Liver (tissue), 10 donors: ENCODE measurements at places on chromosomes 12 and 14. TPM values are rescaled to one million over a fixed set of nuclear protein-coding genes. Genes with fewer than 3 reads are reported as not detected.

Gene CEP128
- total RNA-seq, result 3.8 TPM

Gene DTX3
- total RNA-seq, result 1.1 TPM

Gene NEDD8
- total RNA-seq, result 32.3 TPM

Gene VEZT
- total RNA-seq, result 25.3 TPM

Gene FAIM2
- not detected for total RNA-seq

Gene LPCAT3
- total RNA-seq, result 57.7 TPM

Gene WNT1
- not detected for total RNA-seq

- no peaks in the 10 kb centered on the region for H3K27me3 ChIP-seq
- H3K27ac ChIP-seq, result no peak overlapping the region
- no peak overlapping the region for H3K4me3 ChIP-seq
- H3K36me3 ChIP-seq, result peaks cover 54% of the 10 kb centered on the region
- DNase-seq, result no peak
These were observed 5.6 kb upstream of the PNMA1 start for GRCh38 chr14:73719791-73720190.

- H3K4me3 ChIP-seq, result no peak overlapping the region
- no peak overlapping the region for H3K27ac ChIP-seq
- no peaks in the 10 kb centered on the region for H3K27me3 ChIP-seq
- peaks cover 4% of the 10 kb centered on the region for H3K4me1 ChIP-seq
- DNase-seq, result no peak
These were observed 46.2 kb downstream of the GALNT9 start for GRCh38 chr12:132282950-132283771.

- H3K4me3 ChIP-seq, result no peak overlapping the region
- H3K36me3 ChIP-seq, result peaks cover 8% of the 10 kb centered on the region
- peak overlapping the region; percentile 85 for H3K27ac ChIP-seq
- no peak for DNase-seq
- no peaks in the 10 kb centered on the region for H3K27me3 ChIP-seq
These were observed 47.3 kb downstream of the SCARB1 start for GRCh38 chr12:124816295-124816854.

GRCh38 chr12:4829793-4830162 lies 79.9 kb upstream of the KCNA1 start:
- H3K27ac ChIP-seq, result no peak overlapping the region
- no peaks in the 10 kb centered on the region for H3K4me1 ChIP-seq
- H3K4me3 ChIP-seq, result no peak overlapping the region

GRCh38 chr12:90027889-90028634 lies 319.4 kb upstream of the ATP2B1 start:
- no peaks in the 10 kb centered on the region for H3K4me1 ChIP-seq
- H3K27me3 ChIP-seq, result no peaks in the 10 kb centered on the region
- H3K27ac ChIP-seq, result no peak overlapping the region
- H3K36me3 ChIP-seq, result no peaks in the 10 kb centered on the region

- H3K4me3 ChIP-seq, result no peak overlapping the region
- H3K4me1 ChIP-seq, result no peaks in the 10 kb centered on the region
- no peaks in the 10 kb centered on the region for H3K27me3 ChIP-seq
- DNase-seq, result peak; percentile 58
- no peak overlapping the region for H3K27ac ChIP-seq
These were observed 120.3 kb downstream of the VRK1 start for GRCh38 chr14:96917442-96917963.

DNA sequence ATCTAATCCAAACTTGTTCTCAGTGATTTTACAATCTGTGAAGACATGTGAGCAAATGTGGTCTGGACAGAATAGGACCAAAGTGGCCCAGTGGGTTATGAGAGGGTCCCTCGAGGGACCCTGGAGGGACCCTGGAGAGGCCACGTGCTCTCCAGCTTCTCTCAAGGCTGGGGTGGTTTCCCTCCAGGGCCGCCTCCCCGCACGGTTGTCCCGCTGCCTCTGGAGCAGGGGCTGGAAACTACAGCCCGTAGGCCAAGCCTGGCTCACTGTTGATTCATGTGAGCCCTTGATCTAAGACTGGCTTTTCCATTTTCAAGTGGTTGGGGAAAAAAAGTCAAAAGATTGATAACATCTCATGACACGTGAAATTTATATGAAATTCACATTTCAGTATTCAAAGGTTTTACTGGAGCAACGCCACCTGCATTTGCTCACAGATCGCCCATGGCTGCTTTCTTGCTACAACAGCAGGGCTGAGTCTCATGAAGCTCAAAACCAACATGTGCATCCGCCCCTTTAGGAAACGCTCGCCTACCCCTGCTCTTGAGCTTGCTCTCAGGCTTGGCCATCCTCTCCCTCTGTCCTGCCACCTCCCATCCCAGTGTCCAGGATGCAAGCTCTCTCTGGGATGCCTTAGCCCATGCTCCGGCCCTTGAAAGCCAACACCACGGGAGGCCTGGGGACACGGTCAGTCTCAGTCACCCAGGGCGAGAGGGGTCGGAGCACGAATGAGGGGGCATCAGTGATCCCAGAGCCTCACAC lies 12.1 kb upstream of the LRTM2 start:
- no peaks in the 10 kb centered on the region for H3K27me3 ChIP-seq
- DNase-seq, result no peak

GRCh38 chr12:116736962-116737773 lies 701 bp downstream of the SPRING1 start:
- no peak for DNase-seq
- H3K4me3 ChIP-seq, result peak overlapping the region; percentile 79
- peaks cover 33% of the 10 kb centered on the region for H3K4me1 ChIP-seq
- peak overlapping the region; percentile 60 for H3K27ac ChIP-seq
- no peaks in the 10 kb centered on the region for H3K27me3 ChIP-seq

DNA sequence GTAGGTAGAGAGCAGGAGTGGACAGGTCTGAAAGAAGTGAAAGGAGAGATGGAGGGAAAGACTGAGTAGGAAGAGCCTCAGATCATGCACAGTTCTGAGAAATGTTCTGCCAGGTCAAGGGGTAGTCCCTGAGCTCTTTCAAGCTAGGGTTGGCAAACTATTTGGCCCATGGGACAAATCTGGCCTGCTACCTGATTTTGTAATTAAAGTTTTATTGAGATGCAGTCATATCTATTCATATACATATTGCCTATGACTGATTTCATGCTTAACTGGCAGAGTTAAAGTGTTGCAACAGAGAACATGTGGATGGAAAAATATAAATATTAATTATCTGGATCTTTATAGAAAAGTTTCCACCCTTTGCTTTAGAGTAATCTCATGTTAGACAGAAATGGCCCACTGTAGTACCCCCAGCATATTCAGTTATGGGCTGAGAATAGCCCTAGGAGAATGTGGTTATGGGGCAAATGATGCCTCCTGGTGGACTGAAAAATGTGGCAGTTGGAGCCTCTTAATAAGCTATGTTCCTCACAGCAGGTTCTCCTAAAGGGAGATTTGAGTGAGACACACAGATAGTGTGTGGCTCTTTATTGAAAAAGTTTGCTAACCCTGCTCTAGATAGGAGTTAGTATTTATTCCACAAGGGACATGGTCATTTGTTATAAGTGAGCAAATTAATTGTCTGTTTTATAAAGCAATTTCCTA lies 476.9 kb downstream of the LRIG3 start:
- H3K36me3 ChIP-seq, result no peaks in the 10 kb centered on the region
- H3K27me3 ChIP-seq, result no peaks in the 10 kb centered on the region
- H3K4me3 ChIP-seq, result no peak overlapping the region
- no peak for DNase-seq

- no peak for DNase-seq
- no peaks in the 10 kb centered on the region for H3K4me1 ChIP-seq
- no peak overlapping the region for H3K4me3 ChIP-seq
- H3K27me3 ChIP-seq, result no peaks in the 10 kb centered on the region
- no peaks in the 10 kb centered on the region for H3K36me3 ChIP-seq
These were observed 967.9 kb upstream of the SEL1L start for GRCh38 chr14:82501554-82501953.

- H3K36me3 ChIP-seq, result no peaks in the 10 kb centered on the region
- no peaks in the 10 kb centered on the region for H3K4me1 ChIP-seq
- H3K4me3 ChIP-seq, result no peak overlapping the region
- DNase-seq, result no peak
- H3K27ac ChIP-seq, result no peak overlapping the region
These were observed 13.1 kb downstream of the MYBPC1 start for GRCh38 chr12:101607894-101608293.

- H3K27ac ChIP-seq, result no peak overlapping the region
- peaks cover 1% of the 10 kb centered on the region for H3K4me1 ChIP-seq
- H3K4me3 ChIP-seq, result no peak overlapping the region
These were observed 415.4 kb downstream of the DPF3 start for GRCh38 chr14:72478471-72478893.

- no peak for DNase-seq
- no peak overlapping the region for H3K27ac ChIP-seq
- no peaks in the 10 kb centered on the region for H3K27me3 ChIP-seq
These were observed 11.0 kb upstream of the TBPL2 start for GRCh38 chr14:55451398-55451797.

- no peaks in the 10 kb centered on the region for H3K36me3 ChIP-seq
- DNase-seq, result peak; percentile 81
- H3K27ac ChIP-seq, result no peak overlapping the region
- H3K4me3 ChIP-seq, result no peak overlapping the region
- H3K27me3 ChIP-seq, result peaks cover 4% of the 10 kb centered on the region
These were observed 156.8 kb downstream of the KCNA5 start for GRCh38 chr12:5200278-5201087.

GRCh38 chr12:83161456-83161855 lies 474.8 kb downstream of the TMTC2 start:
- no peaks in the 10 kb centered on the region for H3K4me1 ChIP-seq
- no peak for DNase-seq
